ENCODE measurements at places on chromosomes 2 and 18.

DNA sequence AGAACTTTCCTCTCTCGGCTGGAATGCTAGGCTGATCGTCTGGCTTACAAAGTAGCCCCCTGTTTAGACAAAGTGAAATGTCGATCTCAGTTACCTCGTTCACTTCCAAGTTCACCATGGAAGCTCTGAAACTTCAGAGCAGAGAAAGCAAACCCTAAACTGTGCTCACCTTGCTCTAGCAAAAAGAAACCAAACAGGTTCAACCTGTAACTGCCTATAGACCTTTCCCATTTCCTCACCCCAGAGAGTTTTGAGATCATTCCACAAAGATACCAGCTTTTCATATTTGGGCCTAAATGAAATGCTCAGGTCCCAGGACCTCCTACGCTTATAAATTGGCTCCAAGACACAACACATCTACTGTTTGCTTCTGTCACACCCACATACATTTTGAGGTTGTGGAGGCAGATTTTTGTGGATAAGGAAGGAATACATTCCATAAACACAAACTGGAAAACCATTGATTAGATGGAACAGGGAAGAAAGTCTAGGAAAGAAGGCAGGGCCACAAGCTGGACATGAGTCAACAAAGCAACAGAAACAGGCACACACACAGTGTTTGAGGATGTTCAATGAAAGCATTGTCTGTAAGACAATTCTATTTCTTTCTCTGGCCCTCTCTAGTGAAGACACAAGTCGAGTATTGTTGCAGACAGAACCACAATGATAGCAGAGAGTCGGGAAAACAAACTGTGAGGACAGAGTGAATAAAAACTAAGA is 52.8 kb upstream of the TGIF1 start:
- no peak for DNase-seq

- no peak for DNase-seq
Measured at GRCh38 chr2:38751596-38752410, 642 bp upstream of the SRSF7 start.

- no peak for DNase-seq
Measured at GRCh38 chr2:182062329-182062972, 76.8 kb downstream of the PPP1R1C start.

DNA sequence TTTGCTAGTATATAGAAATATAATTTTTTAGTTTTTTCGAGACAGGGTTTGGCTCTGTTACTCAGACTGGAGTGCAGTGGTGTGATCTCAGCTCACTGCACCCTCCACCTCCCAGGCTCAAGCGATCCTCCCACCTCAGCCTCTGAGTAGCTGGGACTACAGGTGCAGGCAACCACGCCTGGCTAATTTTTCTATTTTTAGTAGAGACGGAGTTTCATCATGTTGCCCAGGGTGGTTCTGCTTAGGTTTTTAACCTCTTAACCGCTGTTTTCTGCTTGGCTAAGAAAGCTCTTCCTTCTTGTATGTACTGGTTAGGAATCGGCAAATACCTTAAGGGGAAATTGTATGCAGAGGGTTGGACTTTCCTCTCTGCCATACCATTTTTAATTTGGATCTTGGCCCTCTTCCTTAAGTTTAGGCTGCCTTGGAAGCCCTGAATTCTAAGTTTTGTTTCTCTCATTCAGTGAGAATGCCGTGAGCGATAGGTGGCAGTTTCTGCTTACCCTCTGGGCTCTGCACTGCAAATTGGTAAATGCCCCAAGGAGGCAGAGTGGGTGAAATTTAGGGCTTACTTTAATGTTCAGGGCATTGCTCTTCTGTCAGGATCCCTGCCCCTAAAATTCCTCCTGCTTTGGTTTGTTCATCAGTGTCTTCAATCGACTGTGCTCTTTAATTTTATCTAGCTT is 32.3 kb downstream of the EML6 start:
- no peak for DNase-seq

GRCh38 chr2:158599609-158600008 is 142.9 kb downstream of the PKP4 start:
- no peak for DNase-seq

DNA sequence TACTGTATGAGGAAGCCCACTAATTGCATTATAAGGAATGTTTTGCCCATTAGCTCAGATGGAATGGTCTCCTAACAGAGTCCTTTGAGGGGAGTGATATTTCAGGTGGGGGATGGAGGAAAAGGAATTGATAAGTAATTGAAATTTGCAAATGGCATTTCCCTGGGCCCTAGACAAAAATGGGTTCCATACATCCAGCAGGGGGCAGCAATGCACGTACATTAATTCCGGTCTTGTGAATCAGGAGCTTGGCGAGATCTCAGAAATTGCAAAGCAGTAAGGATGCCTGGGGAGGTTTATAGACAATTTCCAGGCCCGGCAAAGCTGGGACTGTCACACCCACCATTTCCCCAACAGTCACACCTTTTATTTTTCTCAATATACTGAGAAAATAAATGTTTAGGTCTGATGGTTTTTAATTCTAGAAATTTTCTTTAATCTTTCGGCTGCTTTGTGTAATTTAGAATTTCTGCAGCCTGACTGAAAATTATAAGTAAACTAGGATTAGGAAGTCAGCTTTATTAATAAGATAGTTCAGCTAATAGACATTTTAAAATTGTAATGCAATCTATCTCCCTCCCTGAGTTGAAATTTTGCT is 122.8 kb downstream of the LYPD1 start:
- peak; percentile 29 for DNase-seq

DNA sequence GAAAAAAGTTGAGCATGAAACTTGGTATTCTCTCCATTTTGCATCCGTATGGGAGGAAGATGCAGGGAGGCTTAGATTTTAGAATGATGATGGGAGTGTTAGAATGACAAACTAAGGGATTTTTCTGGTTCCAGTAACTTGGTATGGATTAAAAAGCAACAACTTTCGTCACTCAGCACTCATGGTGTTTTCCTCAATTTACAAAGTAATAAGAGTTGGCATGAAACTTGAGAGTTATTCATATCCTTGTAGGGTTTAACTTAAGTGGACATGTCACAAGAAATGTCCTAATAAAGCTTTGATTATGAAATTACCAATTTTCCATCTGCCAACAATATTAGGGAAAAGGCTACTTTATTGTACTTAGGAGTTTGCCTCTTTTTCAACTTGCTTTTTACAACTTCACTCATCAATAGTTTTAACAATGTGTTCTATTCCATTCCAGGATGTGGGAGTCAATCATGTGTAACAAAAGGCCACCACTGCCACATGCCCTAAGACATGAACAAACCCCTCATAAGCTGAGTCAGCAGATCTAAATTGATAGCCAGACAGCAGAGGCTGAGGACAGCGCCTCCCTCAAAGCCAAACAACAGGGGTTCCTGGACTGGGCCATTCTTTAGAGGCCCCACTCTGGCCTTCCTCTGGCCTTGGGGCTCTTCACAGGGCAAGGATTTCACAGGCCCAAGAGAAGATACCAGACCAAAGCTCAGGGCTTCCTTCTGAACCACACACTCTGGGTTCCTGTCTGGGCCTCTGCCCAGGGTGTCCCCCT is 265.8 kb downstream of the TNS1 start:
- DNase-seq = no peak

GRCh38 chr18:824179-824578 is 12.1 kb upstream of the YES1 start:
- no peak for DNase-seq

- DNase-seq = no peak
Measured at GRCh38 chr2:210839450-210839849, 283.1 kb downstream of the CPS1 start.

DNA sequence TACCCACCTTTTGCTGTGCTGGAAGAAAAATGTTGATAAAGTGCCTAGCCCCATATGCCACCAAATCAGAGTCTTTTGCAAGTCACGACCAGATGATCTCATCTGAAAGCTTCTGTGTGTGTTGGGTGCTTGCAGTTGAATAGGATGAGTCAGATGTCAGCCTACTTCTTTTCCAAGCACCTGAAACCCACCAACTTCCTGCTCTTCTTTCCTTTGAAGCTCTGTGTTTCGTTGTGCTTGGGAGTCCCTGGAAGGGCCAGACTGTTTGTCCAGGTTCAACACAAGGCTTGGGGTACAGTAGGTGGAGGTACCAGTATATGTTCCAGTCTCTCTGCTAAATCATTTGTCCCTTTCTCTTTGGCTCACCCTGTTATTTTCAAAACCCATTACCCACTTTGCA is 36.8 kb upstream of the LCLAT1 start:
- DNase-seq = no peak

GRCh38 chr2:225113371-225114015 is 71.2 kb upstream of the DOCK10 start:
- DNase-seq = no peak

DNA sequence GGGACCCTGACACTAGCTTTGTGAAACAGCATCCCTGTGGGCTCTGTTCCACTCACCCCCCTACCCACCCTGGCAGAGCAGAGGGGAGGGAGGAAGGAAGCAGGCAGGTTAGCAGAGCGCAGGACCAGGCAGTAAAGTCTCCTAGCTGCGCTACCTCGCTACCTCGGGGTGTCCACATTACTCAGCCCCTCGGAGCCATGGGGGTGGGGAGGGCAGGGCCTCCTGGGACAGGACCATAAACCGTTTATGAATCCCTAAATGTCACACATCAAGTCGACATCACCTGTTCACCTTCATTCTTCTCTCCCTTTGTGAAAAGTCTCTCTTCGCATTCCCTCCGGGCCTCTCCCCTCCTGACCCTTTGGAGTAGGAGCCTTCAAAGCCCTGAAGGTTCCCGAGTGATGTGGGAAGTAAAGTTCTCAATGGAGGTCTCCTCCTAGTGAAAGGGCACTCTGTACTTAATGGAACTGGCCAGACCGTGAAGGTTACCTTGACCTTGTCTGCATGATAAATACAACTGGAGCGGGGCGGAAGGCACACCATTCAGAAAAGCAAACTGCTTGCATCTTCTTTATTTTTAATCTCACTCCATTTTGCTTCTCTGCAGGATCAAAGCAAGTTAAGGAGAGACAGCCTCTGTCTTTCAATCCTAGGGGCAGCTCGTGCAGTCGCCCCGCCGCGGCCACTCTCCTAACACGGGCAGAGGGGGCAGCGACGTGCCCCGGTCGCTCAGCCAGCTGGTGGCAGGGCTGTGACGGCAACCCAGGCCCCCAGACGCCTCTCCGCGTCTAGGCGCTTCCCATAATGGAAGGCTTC is 23.7 kb upstream of the SMAD7 start:
- no peak for DNase-seq

DNA sequence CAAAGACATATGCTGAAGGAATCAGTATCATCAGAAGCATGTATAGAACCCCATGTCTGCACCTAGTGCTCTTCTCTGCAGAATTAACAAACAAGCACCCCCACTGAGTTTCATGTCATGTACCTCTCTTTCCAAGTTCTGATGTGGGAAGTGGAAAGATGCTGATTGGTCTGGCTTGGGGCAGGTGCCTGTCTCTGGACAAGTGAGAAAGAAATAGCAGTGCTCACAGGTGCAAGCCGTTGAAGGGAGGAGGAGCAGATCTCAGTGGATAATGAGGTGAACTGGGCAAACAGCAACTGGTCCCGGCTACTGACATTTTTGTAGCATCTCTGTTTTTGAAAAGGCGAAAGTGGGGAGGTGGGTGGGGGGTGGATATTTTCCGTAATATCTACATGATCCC is 17.5 kb upstream of the ACVR1 start:
- DNase-seq = no peak

GRCh38 chr2:10377052-10377746 is 70.9 kb downstream of the ODC1 start:
- no peak for DNase-seq

GRCh38 chr2:17757321-17757720 is 3.4 kb downstream of the GEN1 start:
- no peak for DNase-seq

- no peak for DNase-seq
Measured at GRCh38 chr2:17879137-17879912, 858 bp downstream of the KCNS3 start.

- DNase-seq = no peak
Measured at GRCh38 chr2:127618551-127619202, 27.3 kb upstream of the GPR17 start.

GRCh38 chr18:23992089-23992940 is 22.2 kb upstream of the TTC39C start:
- no peak for DNase-seq

- no peak for DNase-seq
Measured at GRCh38 chr2:230717600-230717999, 5.0 kb downstream of the CAB39 start.

- no peak for DNase-seq
Measured at GRCh38 chr18:10010611-10011015, 96.8 kb downstream of the VAPA start.

DNA sequence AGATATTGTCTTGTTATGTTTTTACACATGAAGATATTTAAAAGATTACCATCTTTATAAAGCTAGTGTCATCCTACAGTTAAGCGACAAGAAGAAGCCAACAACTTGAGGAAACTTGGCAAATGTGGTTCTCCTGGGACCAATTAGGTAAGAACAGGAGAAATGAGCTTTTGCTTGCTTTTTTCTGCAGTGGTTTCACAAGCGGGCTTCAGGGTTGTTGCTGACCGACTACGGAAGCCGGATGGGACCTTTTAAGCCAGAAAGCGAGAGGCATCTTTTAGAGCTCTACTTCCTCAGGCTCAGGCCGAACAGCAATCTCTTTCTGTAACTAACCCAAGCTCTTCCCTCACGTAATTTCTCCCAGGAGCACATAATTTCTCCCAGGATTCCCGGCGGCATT is 256.5 kb downstream of the CNTNAP5 start:
- DNase-seq = no peak

- no peak for DNase-seq
Measured at GRCh38 chr2:191315365-191315752, 70.2 kb downstream of the MYO1B start.

DNA sequence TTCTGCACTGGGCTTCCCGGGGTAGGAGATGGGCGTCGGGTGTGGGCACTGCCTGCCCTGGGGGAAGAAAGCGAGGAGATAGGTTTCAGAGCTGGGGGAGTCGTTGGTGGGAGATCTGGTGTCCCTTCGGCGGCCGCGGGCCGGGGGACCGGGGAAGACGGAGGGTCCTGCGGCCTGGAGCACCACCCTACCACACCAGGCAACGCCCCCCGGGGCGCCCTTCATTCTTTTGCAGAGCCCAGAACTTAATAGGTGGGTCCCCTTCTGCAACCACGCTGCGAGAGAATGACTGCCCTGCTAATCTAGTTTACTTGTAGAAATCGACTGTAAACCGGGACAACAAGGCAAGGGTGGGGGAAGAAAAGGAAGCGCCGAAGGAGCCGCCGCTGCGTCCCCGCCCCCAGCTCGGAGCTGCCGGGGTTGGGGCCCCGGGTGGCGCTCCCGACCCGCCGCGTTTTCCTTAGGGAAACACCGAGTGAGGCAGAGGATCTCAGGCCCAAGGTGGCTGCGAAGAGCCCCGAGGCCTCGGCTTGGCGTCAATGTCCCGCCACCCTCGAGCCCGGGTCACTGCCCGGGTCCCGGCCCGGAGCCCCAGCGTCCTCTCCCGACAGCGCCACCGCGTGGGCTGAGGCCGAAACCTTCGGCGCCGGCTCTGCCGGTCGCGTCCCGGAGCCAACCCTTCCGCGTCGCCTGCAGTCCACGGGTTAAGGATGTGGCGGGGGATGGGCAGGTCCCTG is 5.4 kb upstream of the SATB2 start:
- DNase-seq = peak; percentile 34

- no peak for DNase-seq
Measured at GRCh38 chr2:1620081-1620480, 124.2 kb downstream of the PXDN start.

GRCh38 chr18:74108460-74108859 is 39.2 kb downstream of the FBXO15 start:
- DNase-seq = no peak

- no peak for DNase-seq
Measured at GRCh38 chr2:227370092-227370491, 9.0 kb downstream of the TM4SF20 start.

- no peak for DNase-seq
Measured at GRCh38 chr2:100070078-100070477, 72.3 kb downstream of the AFF3 start.

- no peak for DNase-seq
Measured at GRCh38 chr18:49966090-49966489, 152.8 kb upstream of the ACAA2 start.

GRCh38 chr18:33781429-33781828 is 203.4 kb downstream of the ASXL3 start:
- DNase-seq = no peak

Data from stimulated activated CD4-positive, alpha-beta T cell treated with anti-CD3 and anti-CD28 coated beads, Interleukin-12 subunit alpha, Interleukin-12 subunit beta, amount 100 ng/mL, for 48 hours (primary cell).